ENCODE measurements at places on chromosomes 7 and 10.

DNA sequence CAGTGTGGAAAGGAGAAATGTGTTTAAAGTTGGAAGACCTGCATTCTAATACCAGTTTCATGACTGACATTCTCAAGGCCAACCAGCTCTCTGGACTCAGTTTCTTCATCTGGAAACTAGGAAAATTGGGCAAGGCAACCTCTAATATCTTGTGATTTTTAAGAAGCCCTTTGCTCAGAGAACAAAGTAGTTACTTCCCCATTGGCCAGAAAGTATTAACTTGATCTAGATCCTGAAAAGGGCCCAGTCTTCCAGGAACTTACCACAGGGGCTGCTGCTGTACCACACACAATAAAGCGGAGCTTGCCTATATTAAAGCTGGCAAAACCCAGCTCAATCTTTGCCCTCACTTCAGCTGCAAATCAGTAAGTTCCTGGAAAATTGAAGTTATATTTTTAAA lies 155.6 kb upstream of the ADO start:
- no peak for DNase-seq

GRCh38 chr7:1640376-1641172 lies 29.5 kb upstream of the ELFN1 start:
- DNase-seq: no peak

GRCh38 chr7:50449501-50449880 lies 659 bp downstream of the FIGNL1 start:
- DNase-seq: no peak

DNA sequence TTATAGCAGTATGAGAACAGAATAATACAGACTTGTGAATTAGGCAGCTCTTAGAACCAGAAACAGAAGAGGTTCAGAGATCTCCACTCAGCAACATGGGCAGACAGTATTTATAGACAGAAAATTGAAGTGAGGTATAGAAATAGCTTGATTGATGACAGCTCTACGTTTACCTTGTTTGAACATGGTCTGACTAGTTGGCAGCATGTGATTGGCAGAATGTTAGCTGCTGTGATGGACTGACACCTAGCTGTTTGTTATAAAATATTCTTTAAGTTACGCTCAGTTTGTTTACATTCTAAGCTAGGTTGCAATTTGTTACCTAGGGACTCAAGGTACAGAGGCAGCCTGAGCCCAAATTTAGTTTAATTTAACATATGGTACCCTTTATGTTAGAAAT lies 73.7 kb upstream of the TMEM229A start:
- no peak for DNase-seq

DNA sequence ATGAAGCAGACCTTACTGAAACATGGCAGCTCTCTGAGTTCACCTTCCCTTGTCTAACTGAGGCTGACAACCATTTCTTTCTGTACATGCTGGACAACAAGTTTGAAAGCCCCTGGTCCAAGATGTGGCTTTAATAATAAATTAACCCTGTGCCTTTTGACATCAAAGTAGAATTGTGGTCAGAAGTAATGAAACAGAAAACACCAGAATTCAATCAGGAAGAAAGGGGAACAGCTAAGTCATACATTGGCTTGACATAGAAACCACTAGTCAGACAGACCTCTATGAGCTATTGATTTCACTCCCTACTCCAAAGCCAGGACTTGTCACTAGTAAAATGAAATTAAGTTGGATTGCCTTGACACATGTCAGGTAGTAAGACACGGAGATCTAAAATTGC lies 175.2 kb upstream of the ASAH2 start:
- DNase-seq: no peak

DNA sequence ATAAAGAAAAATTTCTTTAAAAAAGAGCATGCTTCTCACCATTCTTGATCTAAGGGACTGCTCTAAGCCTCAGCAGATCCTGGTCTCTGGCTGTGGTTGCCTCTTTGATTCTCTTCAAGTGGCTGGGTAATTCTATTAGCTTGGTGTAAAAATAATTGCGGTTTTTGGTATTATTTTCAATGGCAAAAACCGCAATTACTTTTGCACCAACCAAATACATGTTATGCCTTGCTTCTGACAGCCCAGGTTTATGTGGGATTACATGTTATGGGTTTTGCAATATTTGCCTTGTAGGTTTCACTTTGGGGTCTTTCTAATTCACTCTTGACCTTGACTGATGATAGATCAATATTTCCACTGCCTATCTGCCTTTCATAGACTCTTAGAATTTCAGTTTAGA lies 20.0 kb upstream of the CREB5 start:
- no peak for DNase-seq

DNA sequence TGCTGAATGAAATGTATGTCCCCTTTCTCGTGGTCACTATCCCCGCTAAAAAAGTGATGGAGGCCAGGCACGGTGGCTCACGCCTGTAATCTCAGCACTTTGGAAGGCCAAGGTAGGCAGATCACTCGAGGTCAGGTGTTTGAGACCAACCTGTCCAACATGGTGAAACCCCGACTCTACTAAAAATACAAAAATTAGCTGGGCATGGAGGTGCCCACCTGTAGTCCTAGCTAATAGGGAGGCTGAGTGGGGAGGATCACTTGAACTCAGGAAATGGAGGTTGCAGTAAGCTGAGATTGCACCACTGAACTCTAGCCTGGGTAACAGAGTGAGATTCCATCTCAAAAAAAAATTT lies 91.4 kb upstream of the MKLN1 start:
- DNase-seq: no peak

DNA sequence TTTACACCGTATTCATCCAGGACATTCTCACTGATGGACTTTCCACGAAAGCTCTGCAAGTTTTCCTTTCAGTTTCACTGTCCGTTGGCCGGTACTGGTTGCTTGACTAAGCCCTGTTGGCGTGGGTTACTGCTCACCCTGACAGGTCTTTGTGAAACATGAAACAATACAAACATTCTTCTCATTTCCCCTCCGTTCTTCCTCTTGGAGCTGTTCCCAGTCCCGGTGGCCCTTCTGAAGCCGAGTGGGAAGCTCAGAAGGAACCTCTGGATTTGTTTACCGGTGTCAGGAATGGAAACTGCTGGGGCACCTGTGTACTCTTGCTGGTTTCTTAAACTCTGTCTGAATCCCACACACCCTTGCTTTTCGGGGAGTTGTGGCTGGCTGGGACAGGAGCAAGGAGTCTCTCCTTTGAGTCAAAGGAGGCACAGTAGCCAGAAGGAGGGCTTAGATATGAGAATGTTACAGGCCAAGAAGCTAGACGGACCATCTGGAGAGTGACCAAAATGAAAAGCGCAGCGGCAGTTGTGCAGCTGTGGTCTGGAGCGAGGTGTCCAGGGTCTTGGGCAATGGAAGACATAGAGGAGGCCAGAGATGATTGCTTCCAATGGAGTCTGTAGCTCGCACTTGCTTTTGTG lies 45.7 kb downstream of the LYZL2 start:
- DNase-seq: no peak

DNA sequence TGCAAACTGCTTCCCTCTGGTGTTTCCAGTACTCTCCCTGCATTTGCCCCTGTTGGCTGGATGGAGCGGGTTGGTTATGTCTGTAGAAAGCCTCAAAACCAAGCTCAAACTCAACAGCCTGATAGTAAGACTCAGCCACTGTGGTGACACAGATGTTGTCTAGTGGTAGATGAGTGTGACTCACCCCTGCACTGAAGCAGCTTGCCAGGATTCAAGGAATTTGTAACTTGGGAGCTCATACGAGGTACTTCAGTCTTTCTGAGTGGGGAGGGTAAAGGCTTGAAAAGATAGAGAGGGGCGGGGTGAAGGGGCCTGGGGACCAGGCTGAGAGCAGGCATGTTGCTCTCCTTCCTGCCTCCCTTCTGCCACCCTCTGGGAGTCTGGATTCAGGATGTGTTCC lies 22.9 kb upstream of the AQP1 start:
- DNase-seq: no peak

All from NCI-H1436 (cell line).